ENCODE measurements at places on chromosomes 7 and 10. TPM values are rescaled to one million over a fixed set of nuclear protein-coding genes. Genes with fewer than 3 reads are reported as not detected.

Gene CUZD1
- 0.47 TPM for total RNA-seq

DNA sequence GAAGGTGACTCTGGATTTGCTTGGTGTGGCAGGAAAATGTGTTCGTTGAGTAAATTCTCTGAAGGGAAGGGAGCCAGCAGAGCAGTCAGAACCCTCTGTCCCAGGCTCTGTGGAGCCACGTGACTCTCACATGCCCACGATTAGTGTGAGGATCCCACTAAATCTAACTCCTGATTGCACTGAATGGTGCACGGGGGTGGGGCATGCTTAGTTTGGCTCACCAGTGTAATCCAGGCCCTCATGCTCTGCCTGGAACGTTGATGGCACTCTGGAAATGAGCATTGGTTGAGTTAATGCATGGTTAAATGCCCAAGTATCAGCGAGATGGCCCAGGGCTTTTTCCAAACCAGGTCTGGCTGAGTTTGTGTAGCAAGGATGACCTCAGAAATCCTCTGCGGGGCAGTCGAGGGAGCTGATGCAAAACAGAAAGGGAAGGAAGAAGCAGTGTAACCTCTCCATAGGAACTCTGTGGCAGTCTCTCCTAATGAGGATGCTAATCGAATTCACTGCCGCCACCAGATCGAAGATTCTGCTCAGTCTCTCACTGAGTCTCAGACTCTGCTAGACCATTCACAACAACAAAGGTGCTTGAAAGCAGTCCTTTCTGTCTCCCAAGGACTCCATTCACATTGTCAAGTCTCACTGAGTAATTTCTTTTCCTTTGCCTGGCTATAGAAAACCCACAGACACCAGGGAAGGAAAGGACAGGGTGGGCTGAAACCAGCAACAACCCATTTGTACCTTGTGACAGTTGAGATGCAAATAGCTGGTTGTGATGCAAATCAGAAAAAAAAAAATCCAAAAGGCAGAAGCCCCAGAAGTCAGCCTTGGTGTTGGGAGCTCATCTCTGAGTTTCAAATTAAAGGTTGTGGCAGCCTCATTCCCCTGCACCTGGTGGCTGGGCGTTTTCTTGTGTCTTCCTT lies 98.1 kb downstream of the C10orf105 start:
- DNase-seq: no peak

- DNase-seq: no peak
Observed at GRCh38 chr7:122972056-122972455, 23.4 kb downstream of the TAS2R16 start.

DNA sequence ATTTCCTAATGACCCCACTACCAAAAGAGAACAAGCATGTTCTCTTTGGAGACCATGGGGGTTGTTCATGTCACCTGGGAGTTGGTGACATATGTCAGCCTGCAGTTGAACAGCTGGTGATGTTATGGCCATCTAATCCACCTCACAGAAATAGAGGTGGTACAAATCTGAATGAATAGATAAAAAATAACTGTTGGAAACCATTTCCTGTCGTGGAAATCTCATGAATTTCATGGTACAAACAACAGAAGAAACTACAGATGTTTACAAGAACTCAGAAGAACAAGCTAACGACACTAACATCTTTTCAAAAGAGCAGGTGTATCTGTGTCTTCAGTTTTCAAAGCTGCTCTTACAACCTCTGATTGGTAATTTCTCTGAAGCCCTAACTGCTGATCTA lies 81.3 kb downstream of the RAPGEF5 start:
- no peak for DNase-seq

DNA sequence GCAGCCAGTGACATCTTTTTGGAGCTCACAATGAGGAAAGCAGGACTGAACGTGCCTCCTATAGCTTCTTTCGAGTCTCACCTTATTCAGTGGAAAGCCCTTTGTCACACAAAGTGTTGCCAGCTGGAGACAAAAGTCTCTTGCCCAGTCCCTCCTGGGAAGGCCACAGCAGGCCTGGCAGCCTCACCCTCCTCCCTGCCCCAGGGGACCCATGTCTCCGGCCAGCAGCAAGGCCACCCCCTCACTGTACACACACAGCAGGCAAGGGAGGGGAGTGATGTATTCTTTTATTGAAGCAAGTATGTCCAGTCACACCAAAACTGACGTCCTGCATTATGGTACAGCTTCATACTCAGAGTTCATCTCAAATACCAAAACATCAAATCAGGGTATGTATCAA lies 56.0 kb downstream of the CSGALNACT2 start:
- DNase-seq: no peak

GRCh38 chr10:125557801-125558505 lies 125.0 kb downstream of the TEX36 start:
- DNase-seq: no peak
